NCI-H2081 treated with DMSO at 0.1 percent for 48 hours (cell line): ENCODE measurements at places on chromosomes 11 and 22.

- no peak for DNase-seq
These were observed 4.8 kb downstream of the MAPK1 start for GRCh38 chr22:21862386-21863245.

DNA sequence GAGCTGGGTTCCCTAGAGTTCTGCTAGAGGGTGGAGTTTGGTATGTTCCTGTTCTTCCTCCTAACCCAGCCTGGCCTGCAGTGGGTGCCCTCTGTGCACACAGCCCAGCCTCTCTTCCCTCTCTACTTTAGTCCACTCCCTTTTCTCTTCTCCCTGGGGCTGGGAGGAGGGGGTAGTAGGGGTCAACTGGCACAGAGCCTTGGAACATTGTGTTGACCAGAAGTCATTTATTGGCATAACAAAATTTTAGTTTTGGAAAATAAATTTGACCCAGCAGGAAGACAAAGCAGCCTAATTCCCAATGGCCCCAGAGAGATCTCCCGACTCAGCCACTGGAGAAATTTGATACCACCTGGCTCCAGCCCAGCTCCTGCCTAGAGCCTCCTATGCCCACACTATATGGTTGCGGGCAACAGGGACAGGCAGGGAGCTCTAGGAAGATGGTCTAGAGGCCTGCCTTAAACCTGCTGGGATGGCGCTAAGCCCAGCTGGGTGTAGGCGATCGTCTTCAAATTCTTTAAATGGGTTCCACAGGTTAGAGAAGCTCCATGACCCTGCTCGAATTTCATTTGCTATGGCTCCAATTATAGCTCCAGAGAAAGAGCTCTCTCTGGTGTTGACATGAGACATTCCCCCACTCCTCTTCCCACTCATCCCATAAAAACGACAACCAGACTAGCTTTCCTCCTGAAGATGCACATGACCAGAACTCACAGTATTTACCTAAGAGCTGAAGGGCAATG lies 9.9 kb downstream of the PCSK7 start:
- DNase-seq: no peak

DNA sequence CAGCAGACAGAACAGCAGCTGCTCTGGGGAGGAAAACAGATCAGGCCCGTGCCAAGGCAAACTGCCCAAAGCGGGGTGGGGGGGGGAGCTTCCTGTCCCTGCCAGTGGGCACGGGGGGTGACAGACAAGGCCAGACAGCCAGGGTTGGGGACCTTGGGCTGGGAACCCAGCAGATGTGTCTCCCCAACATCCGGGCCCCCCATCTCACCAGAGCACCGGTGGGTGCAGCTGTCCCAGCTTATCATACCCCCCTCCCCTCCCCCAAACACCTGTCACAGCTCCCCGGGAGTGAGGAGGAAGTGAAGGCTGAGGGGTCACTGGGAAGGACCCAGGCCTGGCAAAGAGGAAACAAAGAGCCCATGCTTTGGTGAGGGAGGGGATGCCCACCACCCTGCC lies 1.3 kb downstream of the PPP1R14B start:
- DNase-seq: no peak

DNA sequence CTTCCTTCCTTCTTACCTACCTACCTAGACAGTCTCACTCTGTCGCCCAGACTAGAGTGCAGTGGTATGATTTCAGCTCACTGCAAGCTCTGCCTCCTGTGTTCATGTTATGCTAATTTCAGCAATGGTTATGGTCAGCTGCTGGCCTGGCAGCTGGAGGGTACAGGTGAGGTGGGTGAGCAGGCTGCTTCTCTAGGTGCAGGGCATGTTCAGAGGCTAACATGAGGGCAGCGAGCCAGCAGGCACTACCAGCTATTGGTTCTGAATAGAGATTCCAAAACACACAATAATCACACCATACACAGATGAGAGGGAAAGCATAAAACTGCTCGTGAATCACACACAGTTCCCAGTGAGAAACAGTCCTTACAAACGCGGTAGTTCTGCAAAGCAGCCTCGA lies 48.7 kb upstream of the RFPL3 start:
- DNase-seq: no peak

DNA sequence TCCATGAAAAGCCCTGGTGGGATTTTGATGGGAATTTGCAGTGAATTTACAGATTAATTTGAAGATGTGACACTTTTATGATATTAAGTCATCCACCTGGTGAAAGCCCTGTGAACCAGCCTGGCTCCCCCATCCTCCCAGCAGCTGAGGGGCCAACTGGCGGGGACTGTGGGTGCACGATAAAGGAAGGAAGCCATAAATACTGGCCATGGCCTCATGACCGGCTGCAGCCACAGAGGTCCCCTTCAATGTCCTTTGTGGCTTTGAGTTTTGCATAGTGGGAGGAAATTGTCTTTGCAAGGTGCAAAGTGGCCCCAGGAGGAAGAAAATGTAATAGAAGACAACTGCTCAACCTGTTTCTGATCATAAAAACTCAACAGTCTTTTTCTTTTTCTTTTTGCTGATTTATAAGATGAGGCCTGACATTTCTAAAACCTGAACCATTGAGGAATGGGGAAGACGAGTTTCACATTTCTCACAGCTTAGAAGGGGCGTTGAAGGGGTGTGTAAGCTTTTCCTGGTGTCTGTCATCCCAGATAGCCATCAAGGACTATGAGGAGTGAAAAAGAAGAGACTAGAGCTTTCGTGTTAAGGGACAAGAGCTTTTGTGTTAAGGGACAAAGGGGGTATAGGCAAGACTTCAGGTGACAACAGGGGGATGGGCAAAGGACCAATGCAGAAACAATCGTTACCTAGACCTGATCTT lies 6.3 kb upstream of the NDUFV1 start:
- DNase-seq: no peak

GRCh38 chr11:123132881-123133280 lies 62.2 kb downstream of the CLMP start:
- no peak for DNase-seq

- no peak for DNase-seq
These were observed 2.6 kb upstream of the MCHR1 start for GRCh38 chr22:40676644-40677043.

- DNase-seq: no peak
These were observed 8.9 kb upstream of the PRR5 start for GRCh38 chr22:44693145-44693544.
